ENCODE measurements at places on chromosomes 6 and 20.

GRCh38 chr6:163637524-163637923 lies 223.0 kb downstream of the QKI start:
- DNase-seq = no peak

DNA sequence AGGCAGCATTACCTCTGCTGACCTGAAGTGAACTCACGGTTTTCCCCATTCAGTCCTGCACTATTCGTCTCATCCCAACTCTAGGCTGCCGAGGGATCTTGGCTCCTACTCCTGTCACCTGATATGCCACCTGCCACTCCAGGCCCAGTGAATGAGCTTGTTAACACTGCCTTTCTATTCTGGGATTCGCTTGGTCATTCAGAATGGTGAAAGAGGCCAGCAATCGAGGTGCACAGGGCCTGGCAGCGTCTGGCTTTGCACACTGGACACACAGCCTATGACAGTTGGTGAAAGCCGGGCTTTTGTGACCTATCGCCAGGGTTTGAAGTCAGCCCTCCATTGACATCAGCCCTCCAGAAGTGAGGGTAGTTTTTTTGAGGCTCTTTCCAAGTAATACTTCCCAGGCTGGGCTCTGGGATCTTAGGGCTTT lies 59.3 kb upstream of the MYL9 start:
- no peak for DNase-seq

DNA sequence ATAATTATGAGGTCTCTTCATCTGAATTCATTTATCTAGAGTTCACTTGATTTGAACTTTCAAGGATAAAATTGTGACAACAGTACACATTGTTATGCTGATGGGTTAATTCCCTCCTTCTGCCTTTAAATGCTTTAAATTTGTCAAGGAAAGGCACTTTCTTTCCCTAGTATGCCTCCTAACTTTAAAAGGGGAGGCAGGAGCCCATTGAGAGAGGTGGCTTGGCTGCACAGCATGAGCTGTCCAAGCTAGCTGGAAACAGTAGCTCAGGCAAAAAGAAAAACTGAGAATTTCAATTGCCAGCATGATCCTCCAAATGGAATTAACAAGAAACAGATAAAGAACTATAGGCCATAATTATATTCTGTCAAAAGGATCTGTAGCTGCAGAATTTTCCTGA lies 243.3 kb upstream of the GRIK2 start:
- DNase-seq = no peak

- DNase-seq = no peak
These were observed 13.6 kb downstream of the POU3F2 start for GRCh38 chr6:98847779-98848538.

DNA sequence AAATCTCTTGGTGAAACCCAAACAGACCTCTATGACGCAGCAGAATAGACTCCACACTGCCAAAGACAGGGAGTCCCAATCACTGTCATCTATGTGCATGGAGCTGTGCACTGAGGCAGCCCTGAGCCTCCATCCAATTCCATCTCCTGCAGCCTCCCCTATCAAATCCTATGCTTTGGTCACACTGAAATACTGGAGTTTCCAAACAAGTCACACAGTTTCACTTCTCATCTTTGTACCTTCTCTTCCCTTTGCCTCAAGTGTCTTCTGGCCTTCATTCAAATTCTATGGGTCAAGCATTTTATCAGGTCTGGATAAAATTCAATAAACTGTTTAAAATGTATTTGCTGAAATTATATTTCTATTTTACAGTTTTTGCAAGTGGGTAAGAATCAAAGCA lies 38.5 kb downstream of the FBXL4 start:
- no peak for DNase-seq
